ENCODE measurements at places on chromosomes 4 and X.

GRCh38 chrX:122584981-122585380 lies 599.1 kb upstream of the GRIA3 start:
- no peak for ATAC-seq

DNA sequence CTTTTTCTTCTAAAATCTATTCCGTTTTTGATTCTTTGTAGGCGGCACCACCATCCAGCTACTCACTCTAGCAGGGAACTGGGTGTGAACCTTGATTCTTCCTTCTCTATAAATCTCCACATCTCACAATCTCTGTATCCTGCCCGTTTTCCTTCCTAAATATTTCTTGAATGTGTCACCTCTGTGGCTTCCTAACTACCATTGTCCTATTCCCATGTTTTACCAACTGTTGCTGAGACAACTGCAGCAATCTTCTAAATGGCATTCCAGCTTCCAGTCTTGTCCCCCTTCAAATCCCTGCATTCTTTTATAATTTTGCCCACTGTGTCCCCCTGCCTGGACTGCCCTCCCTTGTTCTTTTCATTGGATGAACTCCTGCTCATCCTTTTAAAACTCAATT lies 641.3 kb downstream of the RPA4 start:
- ATAC-seq = no peak

DNA sequence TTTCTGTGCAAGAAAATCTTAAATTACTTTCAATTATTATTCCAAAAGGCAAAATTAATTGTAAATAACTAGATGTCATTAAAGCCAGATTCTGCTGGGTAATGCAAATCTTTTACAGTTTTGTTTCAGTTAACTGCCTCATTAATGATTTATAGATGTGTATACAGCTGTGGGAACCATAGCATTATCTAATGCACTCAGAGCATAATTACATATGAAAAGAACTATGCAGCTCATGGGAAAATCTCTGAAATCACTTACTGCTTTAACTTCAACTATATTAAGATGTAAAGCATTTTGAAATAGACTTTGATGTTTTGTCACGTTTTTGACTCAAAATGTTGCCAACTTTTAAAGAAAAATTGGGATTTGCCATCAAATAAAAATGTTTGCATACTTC lies 630.3 kb upstream of the KLHL4 start:
- ATAC-seq = no peak

- no peak for ATAC-seq
These were observed 469.0 kb upstream of the MAGEB2 start for GRCh38 chrX:29746326-29746725.

DNA sequence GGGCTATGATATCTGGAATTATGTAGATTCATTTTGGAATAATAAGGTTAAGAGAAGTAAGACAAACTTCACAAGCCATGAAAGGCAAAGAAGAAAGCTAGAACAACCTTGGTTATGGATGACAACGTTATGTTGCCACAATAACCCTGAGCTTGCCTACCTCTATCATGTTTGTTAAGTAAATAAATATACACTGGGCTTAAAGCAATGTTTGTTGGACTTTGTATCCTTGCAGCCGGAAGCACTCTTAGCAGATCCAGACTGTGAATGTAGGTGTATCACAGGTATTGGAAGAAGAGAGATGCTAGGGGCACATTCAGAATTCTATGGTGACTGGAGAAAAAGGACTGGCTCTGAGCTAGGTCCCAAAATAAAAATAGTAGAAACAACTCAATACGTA lies 214.4 kb downstream of the HS3ST1 start:
- ATAC-seq = no peak

DNA sequence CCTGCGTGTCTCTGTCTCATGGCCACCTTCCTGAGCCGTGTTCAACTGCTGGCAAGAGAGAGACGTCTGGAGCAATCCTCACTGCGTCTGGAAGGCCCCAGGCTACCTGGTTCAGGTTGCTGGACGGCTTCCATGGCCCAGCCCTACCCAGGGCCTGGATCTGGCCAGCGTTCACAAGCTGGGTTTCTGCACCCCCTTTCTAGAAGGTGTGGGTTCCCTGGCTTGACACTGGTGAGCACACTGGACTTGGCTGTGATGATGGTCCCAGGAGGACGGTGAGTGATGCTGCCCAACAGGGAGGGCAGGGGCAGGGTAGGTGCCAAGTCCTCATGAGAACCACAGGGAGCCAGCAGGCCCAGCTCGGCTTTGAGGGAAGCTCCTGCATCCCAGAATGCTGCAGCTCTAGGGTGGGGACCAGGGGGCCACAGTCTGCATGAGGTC lies 63.4 kb downstream of the HTRA3 start:
- ATAC-seq = no peak

- no peak for ATAC-seq
These were observed 89.7 kb upstream of the C4orf50 start for GRCh38 chr4:6107886-6108285.

DNA sequence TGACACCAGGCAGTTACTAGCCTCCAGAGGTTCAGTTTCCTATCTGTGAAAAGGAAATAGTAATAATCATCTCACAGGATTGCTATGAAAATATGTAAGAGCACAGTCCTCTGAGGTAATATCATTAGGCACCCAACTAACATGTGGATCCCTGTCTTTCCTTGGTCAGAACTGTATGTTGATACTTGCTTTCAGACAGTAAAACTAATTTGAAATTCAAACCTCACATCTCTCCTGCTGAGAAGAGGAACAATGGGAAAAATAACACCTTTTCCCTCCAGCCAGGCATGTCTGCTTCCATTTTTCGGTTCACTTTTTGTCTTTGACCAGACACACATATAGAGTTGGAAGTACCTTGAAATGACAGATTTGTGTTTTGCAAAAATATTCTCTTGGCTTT lies 262.7 kb downstream of the IL15 start:
- ATAC-seq = no peak

GRCh38 chr4:41678086-41678816 lies 70.3 kb downstream of the PHOX2B start:
- ATAC-seq = no peak

DNA sequence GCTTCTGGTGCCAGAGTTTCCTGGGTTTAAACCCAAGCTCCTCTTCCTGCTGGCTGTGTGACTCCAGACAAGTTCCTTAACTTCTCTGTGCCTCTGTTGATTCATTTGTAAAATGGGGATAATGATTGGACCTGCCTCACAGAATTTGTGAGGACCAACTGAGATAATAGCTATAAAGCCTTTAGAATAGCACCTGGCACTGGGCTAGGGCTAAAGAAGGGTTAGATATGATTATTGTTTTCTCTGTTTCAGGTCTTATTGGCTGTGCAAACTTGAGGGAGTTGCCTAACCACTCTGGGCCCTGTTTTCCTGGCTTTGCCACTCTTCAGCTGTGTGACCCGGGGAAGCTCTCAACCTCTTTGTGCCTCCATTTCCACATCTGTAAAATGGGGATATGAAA lies 37.8 kb downstream of the LGI2 start:
- no peak for ATAC-seq

DNA sequence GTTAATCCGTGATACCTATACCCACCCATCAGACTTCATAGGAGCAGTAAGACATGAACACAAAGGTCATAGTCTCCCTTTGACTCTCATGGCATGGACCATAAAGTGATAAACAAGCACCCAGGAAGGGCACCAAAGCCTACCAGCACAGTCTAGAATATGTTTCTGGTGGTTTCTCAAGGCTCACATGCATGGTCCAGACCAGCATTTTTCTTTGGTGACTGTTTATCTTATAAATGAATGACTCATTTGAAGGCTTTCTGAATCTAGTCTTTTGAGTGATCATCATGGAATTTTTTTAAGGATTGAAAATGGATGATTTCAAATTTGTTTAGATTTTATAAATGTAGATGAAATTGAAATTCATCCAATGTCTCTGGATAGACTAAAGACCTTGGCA lies 32.0 kb upstream of the AMELX start:
- peak; percentile 36 for ATAC-seq

GRCh38 chrX:35289952-35290351 lies 347.4 kb downstream of the FAM47B start:
- ATAC-seq = no peak

DNA sequence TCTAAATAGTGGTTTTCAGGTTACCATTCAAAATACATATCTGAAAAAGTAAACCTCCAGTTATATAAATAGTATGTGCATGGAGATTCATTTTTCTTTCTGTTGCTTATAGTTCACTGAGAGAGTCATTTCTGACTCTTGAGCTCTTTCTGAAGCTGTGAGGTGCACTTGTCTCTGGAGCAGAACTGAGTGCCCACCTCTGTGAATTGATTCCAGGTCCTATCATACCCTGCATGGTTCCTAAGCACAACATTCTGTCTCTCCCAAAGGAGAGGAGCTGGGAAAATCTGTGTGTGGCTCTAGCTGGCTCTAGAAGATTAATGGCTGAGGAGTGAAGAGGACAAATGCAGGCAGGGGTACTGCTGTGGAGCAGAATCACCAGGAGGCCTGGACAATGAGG lies 161.6 kb upstream of the HCCS start:
- ATAC-seq = no peak

GRCh38 chr4:108359130-108359985 lies 190.6 kb upstream of the LEF1 start:
- ATAC-seq = no peak

- no peak for ATAC-seq
These were observed 17.9 kb downstream of the EXOC1 start for GRCh38 chr4:55871299-55871800.

DNA sequence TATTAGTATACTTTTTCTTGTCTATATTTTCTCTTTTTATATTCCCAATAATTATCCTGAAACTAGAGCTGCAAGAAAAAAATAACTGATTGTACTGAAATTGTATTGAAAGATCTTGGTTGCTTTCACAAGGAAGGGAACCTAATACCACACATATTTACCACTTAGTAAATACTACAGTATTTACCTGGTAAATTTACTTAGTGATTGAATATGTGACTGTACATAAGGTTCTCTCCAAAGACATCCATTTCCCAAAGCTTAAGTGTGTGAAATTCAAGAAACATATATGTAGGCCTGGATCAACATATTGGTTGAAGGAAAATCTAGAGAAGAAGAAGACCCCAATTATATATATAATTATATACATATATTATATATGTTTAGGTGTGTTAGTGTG lies 1272.7 kb downstream of the C4orf33 start:
- no peak for ATAC-seq

- no peak for ATAC-seq
These were observed 31.1 kb downstream of the IL13RA1 start for GRCh38 chrX:118758511-118758910.

- peak; percentile 64 for ATAC-seq
These were observed 30.4 kb downstream of the ELF4 start for GRCh38 chrX:130079824-130080406.

DNA sequence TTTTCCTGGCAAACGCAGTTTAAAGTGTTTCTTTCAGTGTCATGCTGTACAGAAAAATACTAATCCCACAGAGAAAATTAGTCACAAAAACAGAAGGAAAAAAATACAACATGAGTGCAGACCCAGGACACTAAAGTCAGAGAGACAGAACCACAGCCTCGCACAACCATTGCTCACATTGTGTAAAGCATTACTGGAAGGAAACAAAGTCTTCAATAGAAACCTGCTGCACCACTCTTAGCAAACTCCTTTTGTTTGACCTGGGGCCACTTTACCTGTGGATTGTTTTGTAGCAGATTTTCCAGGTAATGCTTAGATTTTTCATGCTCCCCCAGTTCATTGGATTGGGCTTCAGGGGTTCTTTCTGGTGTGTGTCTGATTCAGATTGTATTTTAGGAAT lies 131.8 kb upstream of the TMLHE start:
- ATAC-seq = no peak

DNA sequence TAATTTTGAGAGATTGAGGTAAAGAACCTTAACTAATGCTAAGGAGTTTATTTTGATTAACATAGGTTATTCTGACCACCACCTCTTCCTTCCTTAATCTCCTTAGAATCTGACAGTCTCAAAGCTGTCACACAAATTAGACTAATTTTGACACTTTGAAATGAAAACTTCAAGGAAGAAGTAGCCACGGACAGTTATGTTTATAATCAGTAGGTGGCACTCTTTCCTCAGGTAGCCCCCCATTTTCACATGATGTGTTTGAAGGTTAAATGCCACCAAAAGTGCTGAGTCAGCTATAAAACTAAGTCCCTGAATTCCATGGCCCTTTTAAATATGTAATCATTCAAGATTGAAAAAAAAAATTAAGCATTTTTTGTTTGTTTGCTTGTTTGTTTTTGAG lies 22.4 kb downstream of the TMEM33 start:
- no peak for ATAC-seq

DNA sequence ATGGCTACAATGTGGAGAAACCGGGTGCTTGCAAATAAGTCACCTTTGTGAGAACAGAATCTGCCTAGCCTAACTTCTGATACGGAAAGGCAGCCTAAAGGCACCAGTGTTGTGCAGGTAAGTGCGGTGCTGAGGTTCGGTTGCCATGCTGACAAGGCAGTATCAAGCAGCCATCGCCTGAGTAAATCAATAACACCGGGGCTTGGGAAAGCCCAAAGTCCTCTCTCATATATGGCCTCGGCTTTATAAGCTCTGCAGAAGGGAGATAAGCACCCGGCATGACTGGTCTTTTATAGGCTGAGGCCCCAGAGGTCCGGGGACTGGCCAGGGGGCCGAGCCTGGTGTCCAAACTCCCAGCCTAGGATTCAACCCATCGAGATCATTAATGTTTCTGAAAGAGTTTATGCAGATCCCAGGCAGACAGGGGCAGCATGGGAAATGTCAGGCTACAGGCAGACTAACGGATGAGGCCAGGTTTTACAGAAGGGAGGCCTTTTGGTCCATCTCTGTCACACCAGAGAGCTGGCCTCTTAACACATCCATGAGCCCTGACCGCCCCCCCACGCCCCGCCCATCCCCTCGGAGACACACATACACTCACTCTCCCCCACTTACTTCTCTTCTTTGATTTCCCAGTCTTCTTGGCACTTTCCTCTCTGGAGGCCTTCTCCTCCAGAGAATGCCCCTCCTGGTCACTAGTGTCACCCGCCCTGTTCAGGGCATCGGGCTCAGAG lies 38.5 kb downstream of the ELF4 start:
- ATAC-seq = no peak

DNA sequence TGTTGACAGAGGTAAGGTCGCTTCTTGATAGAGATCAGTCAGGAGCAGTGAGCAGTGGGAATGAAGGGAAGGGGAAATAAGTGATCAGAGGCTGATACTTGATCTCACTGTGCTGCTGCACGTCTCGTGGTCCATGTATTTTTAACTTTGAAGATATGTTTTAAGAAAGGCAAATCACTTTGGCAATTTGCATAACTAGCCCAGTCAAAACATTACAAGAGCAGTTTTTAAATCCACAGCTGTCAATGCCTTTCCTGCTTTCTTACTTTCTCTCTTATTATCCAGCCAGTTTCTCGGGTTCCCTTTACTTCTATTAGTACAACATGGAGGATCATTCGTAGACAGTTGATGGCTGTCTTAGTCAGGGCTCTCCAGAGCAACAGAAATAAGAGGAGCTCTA lies 472.8 kb downstream of the TMA16 start:
- ATAC-seq = no peak

DNA sequence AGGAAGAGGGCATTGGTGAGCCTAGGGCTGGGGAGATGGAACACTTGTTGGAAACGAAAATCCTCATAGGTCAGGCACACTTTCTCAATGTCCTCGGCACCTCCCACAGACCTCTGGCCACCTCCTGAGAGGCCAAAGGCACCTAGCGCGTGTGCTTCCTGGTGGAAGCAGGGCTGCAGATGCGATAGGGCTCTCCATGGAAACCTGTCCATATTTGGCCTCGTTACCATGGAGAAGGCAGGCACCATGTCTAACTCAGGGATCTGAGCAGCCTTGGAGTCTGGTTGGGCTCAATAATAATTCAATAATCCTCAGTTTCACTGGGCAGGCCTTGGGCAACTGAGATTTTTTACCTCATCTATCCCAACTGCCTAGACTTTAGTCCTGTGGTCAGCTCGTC lies 58.3 kb downstream of the RAI2 start:
- no peak for ATAC-seq
